ENCODE measurements at places on chromosomes 6 and 20.

GRCh38 chr20:31705598-31706597, 16.8 kb downstream of the BCL2L1 start:
- DNase-seq, result no peak

GRCh38 chr20:24048024-24048611, 59.5 kb upstream of the GGTLC1 start:
- DNase-seq, result no peak

- no peak for DNase-seq
These were observed 655.3 kb downstream of the PHF3 start for GRCh38 chr6:64290867-64291266.

DNA sequence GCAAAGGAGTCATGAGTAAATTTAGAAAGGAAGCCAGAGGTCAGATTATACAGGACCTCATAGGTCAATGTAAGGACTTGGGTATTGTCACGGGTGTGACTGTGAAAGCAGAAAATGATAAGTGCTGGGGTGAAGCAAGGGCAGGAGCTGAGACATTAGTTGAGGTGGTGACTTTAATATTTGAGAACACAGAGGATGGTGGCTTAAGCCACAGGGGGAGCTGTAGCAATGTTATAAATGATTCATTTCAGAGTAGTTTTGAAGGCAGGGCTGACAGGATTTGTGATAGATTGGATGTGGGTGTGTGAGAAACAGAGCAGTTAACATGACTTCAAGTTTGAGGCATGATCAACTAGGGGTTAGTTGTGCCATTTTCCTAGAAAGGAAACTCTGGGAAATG, 659.9 kb downstream of the EPM2A start:
- no peak for DNase-seq

DNA sequence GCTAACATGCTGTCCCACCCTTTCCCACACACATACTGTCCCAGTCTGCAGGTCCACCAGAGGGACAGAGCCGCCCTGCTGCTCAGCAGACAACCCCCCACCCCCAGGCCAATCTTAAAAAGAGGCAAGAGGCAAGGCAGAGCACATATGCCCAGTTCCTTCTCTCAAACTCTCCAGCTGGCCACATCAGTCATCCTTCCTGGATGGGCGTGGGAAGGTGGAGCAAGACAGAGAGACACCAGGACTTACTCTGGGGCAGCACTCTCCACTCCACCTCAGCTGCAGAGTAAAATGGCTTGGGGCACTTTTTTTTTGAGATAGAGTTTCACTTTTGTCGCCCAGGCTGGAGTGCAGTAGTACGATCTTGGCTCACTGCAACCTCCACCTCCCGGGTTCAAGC, 10.8 kb downstream of the MOCS3 start:
- no peak for DNase-seq

DNA sequence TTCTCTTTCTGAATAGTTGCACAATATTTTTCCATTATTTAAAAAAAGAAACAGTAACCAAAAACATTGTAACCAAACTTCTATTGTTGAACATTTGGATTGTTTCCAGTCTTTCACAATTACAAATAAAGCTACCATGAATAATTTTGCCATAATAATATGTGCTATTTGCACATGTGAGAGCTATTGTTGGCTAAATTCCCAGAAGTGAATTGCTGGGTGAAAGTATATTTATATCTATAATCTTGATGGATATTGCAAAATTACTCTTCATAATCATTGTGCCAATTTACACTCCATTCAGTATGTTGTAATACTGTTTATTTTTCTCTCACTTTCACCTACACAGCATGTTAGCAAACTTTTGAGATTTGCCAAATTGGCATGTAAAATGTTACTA, 36.6 kb upstream of the SLC22A16 start:
- DNase-seq, result no peak

Measured in central memory CD4-positive, alpha-beta T cell (primary cell).